Fibroblast of skin of back (primary cell): ENCODE measurements at places on chromosomes 4 and X.

GRCh38 chr4:113288696-113289095 lies 239.2 kb downstream of the ANK2 start:
- peak; percentile 78 for DNase-seq

DNA sequence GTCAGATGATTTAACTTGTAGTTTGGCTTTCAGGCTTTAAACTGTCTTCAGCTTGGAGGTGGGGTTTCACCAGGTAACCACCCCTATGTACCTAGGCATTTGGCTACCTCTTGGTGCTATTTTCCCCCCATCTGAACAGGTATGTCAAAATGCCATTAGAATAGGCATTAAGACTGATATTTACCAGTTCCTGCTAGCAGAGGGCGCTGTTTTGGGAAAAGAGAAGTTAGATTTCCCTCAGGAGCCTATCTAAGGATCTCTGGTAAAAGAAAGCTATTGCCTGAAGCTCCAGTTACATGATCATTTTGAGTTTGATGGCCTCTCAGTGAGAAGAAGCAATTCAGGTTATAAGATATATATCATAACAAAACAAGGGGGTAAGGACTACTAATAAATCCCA lies 879.1 kb downstream of the SH3BGRL start:
- no peak for DNase-seq

- DNase-seq: peak; percentile 91
These were observed 139.9 kb downstream of the NDST3 start for GRCh38 chr4:118173956-118174725.

DNA sequence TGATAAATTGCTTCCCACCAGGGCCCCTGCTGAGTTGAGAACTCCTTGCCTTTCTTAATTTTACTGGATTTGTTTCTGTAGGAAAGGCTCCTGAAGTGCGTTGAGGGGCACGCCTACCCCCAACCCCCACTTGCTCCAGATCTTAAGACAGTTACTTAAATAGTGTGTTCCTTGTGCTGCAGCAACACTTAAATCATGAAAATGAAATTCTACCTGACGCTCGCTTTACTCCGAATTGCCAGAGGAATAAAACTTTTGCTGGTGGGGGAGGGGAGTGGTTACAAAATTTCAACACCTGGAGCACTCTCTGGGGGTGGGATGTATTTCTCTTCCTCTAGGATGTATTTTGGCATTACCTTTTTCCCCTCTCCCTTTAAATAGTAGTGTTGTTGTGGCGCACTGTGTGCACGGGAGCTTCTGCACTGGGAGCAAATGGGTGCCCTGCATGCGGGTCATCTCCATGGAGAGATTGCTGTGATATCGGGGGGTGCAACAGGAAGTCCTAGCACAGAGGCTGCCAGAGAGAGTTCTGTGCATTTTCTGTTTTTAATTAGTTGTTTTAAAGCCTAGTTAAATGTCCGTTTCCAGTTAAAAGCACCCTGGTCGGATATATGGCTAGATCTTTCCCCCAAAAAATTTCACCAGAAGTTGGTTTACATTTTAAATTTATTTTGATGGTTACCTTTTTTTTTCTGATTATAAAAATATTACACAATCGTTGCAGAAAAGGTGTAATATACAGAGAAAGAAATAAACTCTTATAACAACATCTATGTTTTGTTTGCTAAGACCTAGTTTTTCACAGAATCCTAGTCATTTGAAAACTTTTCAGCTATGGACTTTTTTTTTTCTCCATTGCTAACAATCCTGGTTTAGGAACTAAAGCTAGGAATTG lies 207.7 kb downstream of the SOWAHB start:
- peak; percentile 49 for DNase-seq

GRCh38 chrX:103704863-103705262 lies 5.8 kb upstream of the TMEM31 start:
- no peak for DNase-seq

GRCh38 chr4:105620640-105621323 lies 68.4 kb downstream of the ARHGEF38 start:
- peak; percentile 66 for DNase-seq

DNA sequence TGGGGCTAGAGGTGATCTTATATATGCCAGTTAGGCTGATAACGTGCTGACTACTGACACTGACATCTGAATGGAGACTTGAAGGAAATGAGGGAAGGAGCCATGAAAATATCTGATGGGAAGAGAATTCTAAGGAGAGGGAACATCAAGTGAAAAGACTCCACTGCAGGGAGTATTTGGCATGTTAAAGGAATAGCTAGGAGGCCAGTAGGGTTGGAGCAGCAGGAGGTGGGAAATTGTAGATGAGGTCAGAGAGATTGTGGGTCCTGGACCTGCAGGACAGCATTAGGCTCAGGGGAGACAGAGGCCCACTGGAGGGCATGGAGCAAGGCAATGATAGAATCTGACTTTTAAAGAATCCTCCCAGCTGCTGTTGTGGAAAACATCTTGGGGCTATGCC lies 55.8 kb upstream of the NSUN7 start:
- DNase-seq: no peak

DNA sequence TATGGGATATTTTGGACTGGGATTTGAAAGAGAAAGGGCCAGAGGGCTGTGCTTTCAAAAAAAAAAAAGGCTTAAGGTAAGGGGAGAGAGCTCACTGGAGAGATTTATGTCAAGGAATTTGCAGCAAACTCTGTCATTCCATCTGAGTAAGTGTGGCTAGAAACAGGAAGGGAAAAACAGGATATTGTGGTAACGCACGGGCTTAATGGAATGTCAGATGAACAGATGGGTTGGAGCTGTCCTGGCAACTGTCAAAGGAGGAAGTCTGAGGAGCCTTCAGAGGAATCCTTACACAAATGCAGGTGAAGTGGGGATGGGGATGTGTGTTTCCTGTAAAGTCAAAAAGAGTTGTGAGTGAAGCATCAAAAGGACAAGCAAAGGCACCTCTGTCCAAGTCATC lies 15.1 kb upstream of the NKX3-2 start:
- DNase-seq: peak; percentile 83

DNA sequence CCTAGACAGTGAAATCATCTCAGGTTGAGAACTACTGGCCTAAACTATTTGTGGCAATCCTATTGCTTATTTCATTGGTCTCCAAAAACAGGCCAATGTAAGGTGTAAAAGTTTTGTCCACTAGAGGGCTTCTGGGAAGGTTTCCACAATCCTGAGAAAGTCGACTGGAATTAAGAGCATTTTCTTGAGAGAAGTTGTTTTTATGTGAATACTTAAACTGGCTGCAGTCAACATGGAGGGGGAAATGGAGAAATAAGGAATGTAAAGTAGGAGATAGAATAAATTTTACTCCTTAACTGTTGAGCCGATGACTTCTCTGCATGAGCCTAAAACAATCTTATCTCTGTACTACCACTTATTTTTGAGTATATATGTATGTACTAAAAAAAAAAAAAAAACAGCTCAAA lies 11.0 kb upstream of the EIF4E start:
- peak; percentile 74 for DNase-seq

DNA sequence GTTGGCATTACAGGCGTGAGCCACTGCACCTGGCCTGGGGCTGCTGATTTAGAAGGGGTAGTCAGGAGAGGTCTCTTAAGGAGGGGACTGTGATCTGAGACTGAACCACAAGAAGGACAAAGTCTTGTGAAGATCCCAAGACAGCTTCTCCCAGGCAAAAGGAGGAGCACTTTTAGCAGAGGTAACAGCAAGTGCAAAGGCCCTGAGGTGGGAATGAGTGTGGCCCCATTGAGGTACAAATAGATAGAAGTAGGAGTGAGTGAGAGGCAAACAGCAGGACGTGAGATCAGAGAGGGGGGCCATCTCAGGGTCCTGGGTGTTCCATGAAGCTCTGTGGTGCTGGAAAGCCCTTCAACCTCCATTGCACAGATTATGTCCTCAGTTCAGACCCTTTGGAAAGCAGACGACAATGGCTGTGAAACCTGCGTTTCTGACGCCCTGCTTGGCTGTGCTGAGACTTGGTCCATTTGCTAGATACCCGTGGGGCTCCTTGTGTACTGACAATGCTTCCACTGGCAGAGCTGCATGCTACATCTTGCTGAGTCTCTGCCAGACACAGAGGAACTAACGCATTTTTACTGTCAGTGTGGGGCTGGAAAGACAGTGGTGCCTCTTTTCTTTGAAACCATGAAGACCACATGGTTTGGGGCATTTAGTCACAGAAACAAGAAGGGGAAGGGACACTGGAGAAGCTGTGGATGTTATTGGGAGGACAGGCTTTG lies 1.3 kb upstream of the CCKAR start:
- DNase-seq: no peak

DNA sequence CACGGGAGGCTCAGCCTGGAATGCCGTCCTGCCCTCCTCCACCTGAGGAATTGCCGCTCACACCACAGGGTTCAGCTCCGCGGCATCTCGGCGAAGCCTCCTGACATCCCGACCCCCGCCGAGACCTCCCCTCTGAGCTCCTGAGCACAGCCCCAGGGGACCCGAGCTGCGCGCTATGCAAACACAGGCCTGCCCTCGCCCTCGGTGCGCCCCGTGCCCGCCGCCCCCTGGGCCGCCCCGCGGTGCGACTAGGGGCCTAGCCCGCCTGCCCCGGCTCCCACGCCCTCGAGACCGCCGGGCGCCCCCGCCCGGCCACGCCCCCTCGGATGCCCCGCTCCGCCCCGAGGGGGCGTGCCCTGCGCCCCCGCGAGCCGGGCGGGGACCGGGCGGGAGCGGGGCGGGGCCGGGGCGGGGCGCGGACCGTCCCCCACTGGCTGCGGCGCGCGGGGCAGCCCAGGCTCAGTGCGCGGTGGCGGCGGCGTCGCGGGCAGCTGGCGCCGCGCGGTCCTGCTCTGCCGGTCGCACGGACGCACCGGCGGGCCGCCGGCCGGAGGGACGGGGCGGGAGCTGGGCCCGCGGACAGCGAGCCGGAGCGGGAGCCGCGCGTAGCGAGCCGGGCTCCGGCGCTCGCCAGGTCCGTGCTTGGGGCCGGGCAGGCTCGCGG lies at the start of gene FGFR3:
FGFR3 (plus strand) TSS at position 462 of the 664 bp plus-strand sequence. CDS start 642 bp downstream, outside the sequence.
- peak; percentile 49 for DNase-seq

DNA sequence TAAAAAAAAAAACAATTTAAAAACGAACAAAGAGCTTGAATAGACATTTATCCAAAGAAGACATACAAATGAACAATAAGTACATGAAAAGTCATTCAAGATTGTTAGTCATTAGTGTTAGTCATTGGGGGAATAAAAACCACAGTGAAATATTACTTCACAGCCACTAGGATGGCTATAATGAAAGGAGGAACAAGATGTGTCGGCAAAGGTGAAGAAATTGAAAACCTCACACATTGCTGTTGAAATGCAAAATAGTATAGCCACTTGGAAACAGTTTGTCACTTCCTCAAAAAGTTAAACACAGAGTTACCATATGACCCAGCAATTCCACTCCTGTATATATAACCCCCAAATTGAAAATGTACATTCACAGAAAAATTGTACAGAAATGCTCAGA lies 45.2 kb upstream of the SLC39A8 start:
- peak; percentile 10 for DNase-seq

DNA sequence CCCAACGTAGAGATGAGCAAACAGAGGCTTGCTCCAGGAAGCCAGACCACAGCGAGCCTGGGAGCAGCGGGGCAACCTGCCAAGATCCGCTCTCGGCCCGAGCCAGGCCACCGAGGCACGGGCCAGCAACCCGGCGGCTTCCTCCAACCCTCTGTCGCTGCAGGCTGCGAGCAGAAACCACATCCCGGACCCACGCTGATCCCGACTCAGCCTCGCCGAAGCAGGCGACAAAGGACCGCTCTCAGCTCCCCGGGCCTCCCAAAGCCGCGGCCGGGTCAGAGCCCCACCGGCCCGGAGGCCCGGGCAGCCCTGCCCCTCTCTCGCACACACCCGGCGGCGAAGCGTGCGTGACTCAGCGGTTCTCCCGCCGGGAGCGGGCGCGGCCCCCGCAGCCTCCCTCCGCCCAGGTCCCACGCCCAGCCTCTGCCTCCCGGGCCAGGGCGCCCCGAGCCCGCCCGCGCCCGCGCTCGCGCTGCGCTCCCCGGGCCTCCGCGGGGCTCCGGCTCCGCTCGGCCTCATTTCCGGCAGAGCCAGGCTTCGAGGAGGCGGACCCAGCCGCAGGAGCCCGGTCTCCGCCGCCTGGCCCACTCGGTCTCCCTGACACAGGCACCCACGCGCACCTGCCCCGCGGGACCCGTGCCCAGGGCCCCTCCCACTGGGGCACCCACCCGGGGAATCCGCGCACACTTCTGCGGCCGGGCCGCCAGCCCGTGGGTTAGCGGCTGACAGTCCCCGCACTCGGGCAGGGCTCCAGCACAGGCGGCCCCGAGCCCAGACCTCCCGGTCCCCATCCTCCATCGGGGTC lies 1.7 kb downstream of the PPP2R2C start:
- DNase-seq: peak; percentile 34

DNA sequence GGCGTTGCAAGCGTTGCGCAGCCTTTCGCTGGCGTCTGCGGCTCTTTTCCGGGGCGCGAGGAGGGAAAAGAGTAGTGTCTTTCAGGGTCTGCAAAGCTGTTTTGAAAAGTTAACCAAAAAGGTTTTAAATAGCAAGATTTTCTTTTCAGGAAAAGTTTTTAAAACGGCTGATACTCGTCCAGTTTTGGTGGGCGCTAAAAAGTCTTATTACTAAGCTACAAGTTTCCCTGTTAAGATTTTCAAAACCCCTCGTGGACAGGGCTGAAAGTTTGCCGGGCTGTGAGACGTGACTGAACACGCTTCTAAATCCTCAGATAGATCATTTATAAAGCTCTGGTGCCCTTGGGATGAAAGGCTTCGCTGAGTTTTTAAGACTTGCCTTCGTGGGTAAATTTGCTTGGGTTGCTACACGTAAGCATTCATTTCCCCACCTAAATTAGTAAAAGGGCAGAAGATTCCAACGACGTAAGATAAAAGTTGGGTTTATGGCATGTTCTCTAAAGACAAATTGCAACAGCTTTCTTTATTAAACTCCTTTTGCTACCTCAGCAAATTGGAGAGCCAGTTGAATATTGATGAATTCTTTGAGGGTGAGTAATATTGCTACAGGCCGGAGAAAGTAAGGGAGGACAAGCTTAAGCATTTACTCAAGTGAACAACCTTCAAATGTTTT lies 91.5 kb downstream of the HPRT1 start:
- peak; percentile 64 for DNase-seq

DNA sequence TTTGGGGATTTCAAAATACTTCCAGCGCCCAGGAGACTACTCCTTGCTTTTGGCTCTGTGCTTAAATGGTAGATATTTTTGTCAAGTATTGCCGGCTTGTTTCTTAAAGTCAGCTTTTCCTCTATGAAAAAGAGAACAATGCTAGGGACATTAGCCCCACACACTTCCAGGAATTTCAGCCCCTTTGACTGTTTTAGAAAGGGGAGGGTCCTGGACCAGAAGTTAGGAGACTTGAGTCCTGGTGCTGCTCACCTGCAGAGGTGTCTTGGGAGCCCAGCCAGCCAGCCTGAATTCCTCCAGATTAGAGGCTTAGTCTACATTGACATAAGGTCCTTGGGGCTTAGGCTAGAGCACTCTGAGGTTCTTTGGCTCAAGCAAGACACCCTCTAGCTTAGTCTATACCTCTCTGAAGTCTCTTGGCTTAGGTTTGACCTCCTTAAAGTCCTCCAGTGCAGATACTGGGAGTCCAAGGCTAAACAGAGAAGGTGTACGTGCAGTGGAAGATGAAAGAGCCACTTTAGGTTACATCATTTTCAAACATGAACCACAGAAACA lies 1.6 kb upstream of the SETD7 start:
- no peak for DNase-seq

GRCh38 chr4:185215261-185215660 lies 5.9 kb downstream of the SNX25 start:
- peak; percentile 64 for DNase-seq
